T-helper 17 cell (primary cell): ENCODE measurements at places on chromosomes 1 and 21. TPM values are rescaled to one million over a fixed set of nuclear protein-coding genes. Genes with fewer than 3 reads are reported as not detected.

GRCh38 chr21:36928960-36929359 is 37.5 kb downstream of the HLCS start:
- peaks cover 3% of the 10 kb centered on the region for H3K4me1 ChIP-seq
- H3K4me3 ChIP-seq, result no peak overlapping the region
- no peak overlapping the region for H3K27ac ChIP-seq
- no peaks in the 10 kb centered on the region for H3K27me3 ChIP-seq
- peaks cover 4% of the 10 kb centered on the region for H3K36me3 ChIP-seq

- peaks cover 33% of the 10 kb centered on the region for H3K4me1 ChIP-seq
- DNase-seq, result peak; percentile 53
- no peak overlapping the region for H3K4me3 ChIP-seq
- peak overlapping the region; percentile 37 for H3K27ac ChIP-seq
- H3K36me3 ChIP-seq, result peaks cover 2% of the 10 kb centered on the region
These were observed 113.5 kb downstream of the PRDM2 start for GRCh38 chr1:13813398-13814012.

GRCh38 chr1:237672748-237673147 is 218.0 kb downstream of the ZP4 start:
- no peak overlapping the region for H3K4me3 ChIP-seq
- no peaks in the 10 kb centered on the region for H3K27me3 ChIP-seq
- no peak for DNase-seq
- H3K4me1 ChIP-seq, result no peaks in the 10 kb centered on the region

DNA sequence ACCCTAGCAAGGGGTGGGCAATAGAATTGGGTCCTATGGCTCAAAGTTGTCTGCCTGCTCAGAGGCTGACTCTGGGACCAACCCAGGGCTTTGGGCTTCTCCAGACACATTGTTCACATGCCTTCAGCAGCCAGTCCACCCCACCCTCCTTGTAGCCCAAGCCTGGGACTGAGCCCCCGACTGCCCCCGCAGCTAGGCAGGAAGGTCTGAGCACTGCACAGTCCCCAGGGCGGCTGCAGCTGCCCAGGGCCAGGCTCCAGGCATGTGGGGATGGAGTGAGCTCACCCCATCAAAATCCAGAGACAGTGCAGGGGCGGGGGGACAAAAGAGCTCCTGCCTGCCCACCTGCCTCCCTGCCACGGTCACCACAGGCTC is 35.6 kb downstream of the HSPG2 start:
- no peak overlapping the region for H3K4me3 ChIP-seq
- H3K36me3 ChIP-seq, result no peaks in the 10 kb centered on the region
- no peak for DNase-seq
- peaks cover 4% of the 10 kb centered on the region for H3K27me3 ChIP-seq
- H3K4me1 ChIP-seq, result peaks cover 4% of the 10 kb centered on the region

GRCh38 chr21:46284077-46284644 is 1.2 kb downstream of the MCM3AP start:
- H3K27ac ChIP-seq, result peak overlapping the region; percentile 86
- H3K4me1 ChIP-seq, result peaks cover 32% of the 10 kb centered on the region
- no peak for DNase-seq

GRCh38 chr1:173666646-173667045 is 3.0 kb downstream of the ANKRD45 start:
- no peak for DNase-seq
- H3K27ac ChIP-seq, result no peak overlapping the region
- no peak overlapping the region for H3K4me3 ChIP-seq
- H3K27me3 ChIP-seq, result peaks cover 47% of the 10 kb centered on the region

DNA sequence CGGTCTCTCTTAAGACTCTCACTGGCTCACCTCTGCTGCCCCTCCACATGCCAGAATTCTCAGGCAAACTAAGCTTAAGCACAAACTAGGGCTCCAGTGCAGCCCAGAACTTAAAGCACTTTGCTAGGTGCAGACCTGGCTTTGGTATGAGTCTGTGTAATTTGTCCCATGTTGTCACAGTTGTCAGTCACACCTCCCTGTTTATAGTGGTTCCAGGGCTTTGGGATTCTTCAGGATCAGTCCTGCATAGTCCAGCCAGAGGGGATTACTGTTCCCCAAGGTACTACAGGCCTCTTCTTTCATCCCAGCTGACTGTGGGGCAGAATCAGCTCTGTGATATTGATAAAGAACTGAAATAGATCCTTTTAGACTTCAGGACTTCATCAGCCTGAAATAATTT is 105.0 kb upstream of the UBE2U start:
- H3K36me3 ChIP-seq, result no peaks in the 10 kb centered on the region
- DNase-seq, result no peak
- no peak overlapping the region for H3K27ac ChIP-seq
- H3K4me3 ChIP-seq, result no peak overlapping the region

DNA sequence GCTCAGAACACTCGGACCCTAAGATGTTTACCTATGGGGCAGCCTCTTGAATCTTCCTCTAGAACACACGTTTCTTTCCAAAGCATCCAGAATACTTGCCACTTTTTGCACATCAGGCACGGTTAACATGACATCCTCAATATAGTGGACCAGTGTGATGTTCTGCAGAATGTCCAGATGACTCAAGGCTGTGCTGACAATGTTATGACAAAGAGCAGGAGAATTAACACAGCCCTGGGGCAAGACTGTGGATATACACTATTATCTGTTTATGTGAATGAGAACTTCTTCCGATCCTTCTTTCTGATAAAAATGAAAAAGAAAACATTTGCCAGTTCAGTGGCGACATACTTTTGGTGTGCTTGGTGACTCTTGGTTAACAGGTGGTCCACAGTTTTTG is 154.3 kb downstream of the PDE4B start:
- H3K4me3 ChIP-seq, result no peak overlapping the region
- no peak overlapping the region for H3K27ac ChIP-seq
- H3K4me1 ChIP-seq, result no peaks in the 10 kb centered on the region
- peaks cover 2% of the 10 kb centered on the region for H3K36me3 ChIP-seq
- H3K27me3 ChIP-seq, result peaks cover 36% of the 10 kb centered on the region

DNA sequence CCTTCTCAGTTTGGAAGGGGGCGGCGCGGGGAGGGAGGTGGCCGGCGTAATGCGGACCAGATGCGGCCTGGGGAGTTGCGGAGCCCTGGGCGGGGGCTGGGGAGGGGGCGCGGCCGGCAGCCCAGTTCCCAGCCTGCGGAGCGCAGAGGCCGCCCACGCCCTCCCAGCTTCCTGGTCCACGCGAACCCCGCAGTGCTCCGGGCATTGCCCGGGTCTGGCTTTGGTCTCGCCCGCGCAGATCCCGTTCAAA is 695 bp downstream of the DMBX1 start:
- no peak overlapping the region for H3K27ac ChIP-seq
- H3K4me1 ChIP-seq, result peaks cover 23% of the 10 kb centered on the region
- peaks cover 12% of the 10 kb centered on the region for H3K36me3 ChIP-seq
- peaks cover 88% of the 10 kb centered on the region for H3K27me3 ChIP-seq

The ITLN1 gene
- not detected for total RNA-seq

The SYNC gene
- not detected for total RNA-seq

- H3K36me3 ChIP-seq, result peaks cover 3% of the 10 kb centered on the region
- peaks cover 28% of the 10 kb centered on the region for H3K4me1 ChIP-seq
- DNase-seq, result no peak
- H3K4me3 ChIP-seq, result peak overlapping the region; percentile 33
- no peak overlapping the region for H3K27ac ChIP-seq
These were observed 4.1 kb downstream of the ZNF362 start for GRCh38 chr1:33260439-33260838.

The FAM72A gene
- total RNA-seq, result not detected

GRCh38 chr1:212620293-212620692 is 11.7 kb downstream of the ATF3 start:
- H3K27ac ChIP-seq, result no peak overlapping the region
- H3K27me3 ChIP-seq, result peaks cover 25% of the 10 kb centered on the region
- H3K4me1 ChIP-seq, result peaks cover 6% of the 10 kb centered on the region
- H3K36me3 ChIP-seq, result peaks cover 6% of the 10 kb centered on the region
- H3K4me3 ChIP-seq, result no peak overlapping the region

The KCNE2 gene
- total RNA-seq, result not detected

- H3K36me3 ChIP-seq, result peaks cover 2% of the 10 kb centered on the region
- H3K27ac ChIP-seq, result no peak overlapping the region
- peaks cover 9% of the 10 kb centered on the region for H3K27me3 ChIP-seq
- no peak for DNase-seq
These were observed 3.7 kb upstream of the SARS1 start for GRCh38 chr1:109210058-109210457.

- no peaks in the 10 kb centered on the region for H3K27me3 ChIP-seq
- H3K36me3 ChIP-seq, result no peaks in the 10 kb centered on the region
- H3K4me3 ChIP-seq, result peak overlapping the region; percentile 99
- peaks cover 32% of the 10 kb centered on the region for H3K4me1 ChIP-seq
These were observed 431 bp downstream of the CLCN6 start for GRCh38 chr1:11806307-11806936.

The CD1E gene
- not detected for total RNA-seq

The DEPDC1 gene
- total RNA-seq, result not detected

The KLF17 gene
- not detected for total RNA-seq

The KIAA1614 gene
- 0.05 TPM for total RNA-seq

The MOV10 gene
- 72.7 TPM for total RNA-seq

GRCh38 chr1:215835951-215836350 is 268.8 kb downstream of the KCTD3 start:
- no peaks in the 10 kb centered on the region for H3K36me3 ChIP-seq
- H3K4me1 ChIP-seq, result no peaks in the 10 kb centered on the region
- H3K27me3 ChIP-seq, result no peaks in the 10 kb centered on the region
- no peak overlapping the region for H3K27ac ChIP-seq

DNA sequence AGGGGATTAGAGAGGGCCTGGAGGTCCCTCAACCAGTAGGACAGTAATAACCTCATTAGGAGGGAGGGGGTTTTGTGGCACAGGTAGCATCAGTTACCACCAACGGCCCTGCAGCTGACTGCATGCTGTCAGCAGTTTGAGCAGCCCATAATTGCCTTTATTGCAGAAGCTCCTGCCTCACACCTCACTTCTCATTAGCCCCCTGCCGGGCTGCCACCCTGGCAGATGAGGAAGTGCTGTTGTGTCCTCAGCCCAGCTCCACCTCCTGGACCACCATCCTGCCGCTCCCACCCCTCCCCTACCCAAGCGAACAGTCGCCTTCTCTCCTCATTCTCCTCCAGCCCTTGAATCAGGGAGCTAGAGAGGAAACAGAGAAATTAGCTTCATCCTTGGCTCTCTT is 237.4 kb downstream of the LMX1A start:
- peaks cover 2% of the 10 kb centered on the region for H3K4me1 ChIP-seq
- peaks cover 2% of the 10 kb centered on the region for H3K36me3 ChIP-seq
- no peak overlapping the region for H3K27ac ChIP-seq
- H3K4me3 ChIP-seq, result no peak overlapping the region

GRCh38 chr1:74324684-74325448 is 89.7 kb downstream of the TNNI3K start:
- no peaks in the 10 kb centered on the region for H3K4me1 ChIP-seq
- no peak overlapping the region for H3K27ac ChIP-seq
- H3K36me3 ChIP-seq, result no peaks in the 10 kb centered on the region
- H3K4me3 ChIP-seq, result no peak overlapping the region
- peaks cover 6% of the 10 kb centered on the region for H3K27me3 ChIP-seq

DNA sequence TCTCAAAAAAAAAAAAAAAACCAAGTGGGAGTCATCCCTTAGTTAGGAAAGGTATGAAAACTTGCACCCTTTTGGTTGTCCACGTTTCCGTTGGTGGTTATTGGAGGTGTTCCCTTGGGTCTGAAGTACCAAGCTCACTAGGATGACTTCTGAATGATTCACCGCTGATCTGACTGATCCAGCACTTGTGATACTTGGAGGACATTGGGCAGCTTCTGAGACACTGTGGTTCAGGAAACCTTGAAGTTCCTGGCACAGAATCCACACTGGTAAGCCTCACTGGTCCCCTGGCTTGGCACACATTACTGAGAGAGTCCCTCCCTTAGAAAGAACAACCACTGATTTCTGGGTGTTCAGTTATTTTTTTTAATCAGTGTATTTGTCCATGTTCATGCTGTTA is 91.9 kb downstream of the RYR2 start:
- no peaks in the 10 kb centered on the region for H3K36me3 ChIP-seq
- no peaks in the 10 kb centered on the region for H3K27me3 ChIP-seq
- no peaks in the 10 kb centered on the region for H3K4me1 ChIP-seq
- no peak for DNase-seq
- H3K4me3 ChIP-seq, result no peak overlapping the region
- H3K27ac ChIP-seq, result no peak overlapping the region

- no peak overlapping the region for H3K27ac ChIP-seq
- no peak for DNase-seq
- no peaks in the 10 kb centered on the region for H3K4me1 ChIP-seq
- H3K27me3 ChIP-seq, result peaks cover 14% of the 10 kb centered on the region
- H3K36me3 ChIP-seq, result no peaks in the 10 kb centered on the region
These were observed 52.7 kb upstream of the PLA2G4A start for GRCh38 chr1:186775881-186776560.

DNA sequence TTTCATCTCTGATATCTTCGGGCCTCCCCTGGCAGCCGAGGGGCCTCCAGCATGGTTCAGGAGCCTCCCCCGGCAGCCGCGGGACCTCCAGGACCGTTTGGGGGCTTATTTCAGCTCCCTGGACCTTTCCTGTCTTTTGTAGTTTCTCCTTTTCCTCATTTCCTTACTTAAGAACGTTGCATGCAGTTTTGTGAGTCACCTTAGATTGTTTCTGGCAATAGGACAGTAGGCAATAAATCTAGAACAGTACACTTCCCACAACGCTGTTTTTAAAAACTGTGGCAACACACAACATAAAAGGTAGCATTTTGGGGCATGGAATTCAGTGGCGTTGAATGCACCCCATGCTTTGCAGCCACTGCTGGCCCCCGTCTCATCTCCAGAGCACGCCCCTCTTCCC is 24.4 kb downstream of the FAAP20 start:
- H3K27ac ChIP-seq, result no peak overlapping the region
- peaks cover 6% of the 10 kb centered on the region for H3K4me1 ChIP-seq
- no peaks in the 10 kb centered on the region for H3K36me3 ChIP-seq

The EIF2D gene
- total RNA-seq, result 43.6 TPM
